ENCODE measurements at places on chromosomes 1 and 21.

GRCh38 chr1:27596986-27597385, 7.0 kb downstream of the AHDC1 start:
- DNase-seq: no peak

GRCh38 chr1:57623791-57624538, 200.1 kb upstream of the DAB1 start:
- no peak for DNase-seq

DNA sequence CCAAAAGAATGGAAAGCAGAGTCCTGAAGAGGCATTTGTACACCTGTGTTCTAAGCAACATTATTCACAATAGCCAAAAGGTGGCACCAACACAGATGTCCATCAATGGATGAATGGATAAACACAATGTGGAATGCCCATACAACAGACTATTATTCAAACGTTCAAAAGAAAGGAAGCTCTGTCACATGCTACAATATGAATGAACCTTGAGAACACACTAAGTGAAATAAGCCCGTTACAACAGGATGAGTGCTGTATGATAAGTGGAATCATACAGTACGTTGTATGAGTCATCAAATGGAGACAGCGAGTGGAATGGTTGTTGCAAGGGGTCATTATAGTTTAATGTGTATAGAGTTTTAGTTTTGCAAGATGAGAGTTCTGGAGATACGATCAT, 80.1 kb downstream of the SH3BGR start:
- no peak for DNase-seq

DNA sequence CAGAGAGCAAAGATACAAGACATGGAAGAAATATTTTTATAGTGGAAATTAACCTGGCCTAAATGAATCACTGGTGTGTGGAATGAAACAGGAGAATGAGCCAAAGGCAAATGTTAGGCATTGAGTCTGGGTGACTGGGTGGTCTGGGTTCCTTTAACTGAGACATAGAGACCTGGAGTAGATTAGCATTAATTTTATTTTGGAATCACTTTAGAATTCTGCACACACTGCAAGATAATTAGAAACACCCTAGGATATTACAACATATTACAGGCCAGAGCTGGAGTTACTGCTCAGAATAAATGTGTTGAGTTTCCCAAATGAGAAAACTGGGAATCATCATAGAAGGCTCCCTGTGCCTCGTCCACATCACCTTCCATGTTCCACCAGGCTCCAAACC, 85.5 kb downstream of the PLPPR5 start:
- no peak for DNase-seq

GRCh38 chr1:147717706-147718097, 42.7 kb downstream of the GJA5 start:
- no peak for DNase-seq

- no peak for DNase-seq
These were observed 26.7 kb downstream of the SLC2A1 start for GRCh38 chr1:42931911-42932422.

- no peak for DNase-seq
These were observed 201.4 kb upstream of the BRINP3 start for GRCh38 chr1:190679044-190679443.

- DNase-seq: no peak
These were observed 19.5 kb downstream of the ERG start for GRCh38 chr21:38478782-38479181.

DNA sequence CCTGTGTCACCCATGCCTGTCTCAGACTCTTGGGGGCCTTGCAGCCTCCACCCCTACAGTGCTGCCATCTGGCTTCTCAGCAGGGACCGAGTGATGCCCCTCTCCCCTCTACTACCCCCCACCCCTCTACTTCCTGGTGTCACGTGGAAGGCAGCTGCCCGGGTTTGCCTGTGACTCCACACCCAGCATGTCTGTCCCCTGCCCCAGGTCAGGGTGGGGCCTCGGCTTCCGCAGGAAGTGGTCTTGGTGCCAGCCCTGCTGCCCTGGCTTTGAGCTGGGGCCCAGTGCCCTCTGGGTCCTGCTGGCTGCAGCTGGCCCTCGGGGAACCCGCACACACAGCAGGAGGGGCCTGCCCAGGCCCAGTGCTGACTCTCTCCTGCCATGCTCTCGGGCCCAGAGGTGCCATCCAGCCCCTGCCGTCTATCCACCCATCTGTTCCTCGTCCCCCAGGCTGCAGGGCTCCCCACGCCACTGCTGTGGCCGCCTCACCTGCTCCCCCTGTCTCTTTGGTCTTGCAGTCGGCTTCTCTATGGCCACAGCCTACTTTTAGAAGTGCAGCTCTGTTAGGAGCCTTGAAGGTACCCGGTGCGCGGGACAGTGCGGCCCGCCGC, 24.0 kb downstream of the PLCH2 start:
- DNase-seq: no peak

DNA sequence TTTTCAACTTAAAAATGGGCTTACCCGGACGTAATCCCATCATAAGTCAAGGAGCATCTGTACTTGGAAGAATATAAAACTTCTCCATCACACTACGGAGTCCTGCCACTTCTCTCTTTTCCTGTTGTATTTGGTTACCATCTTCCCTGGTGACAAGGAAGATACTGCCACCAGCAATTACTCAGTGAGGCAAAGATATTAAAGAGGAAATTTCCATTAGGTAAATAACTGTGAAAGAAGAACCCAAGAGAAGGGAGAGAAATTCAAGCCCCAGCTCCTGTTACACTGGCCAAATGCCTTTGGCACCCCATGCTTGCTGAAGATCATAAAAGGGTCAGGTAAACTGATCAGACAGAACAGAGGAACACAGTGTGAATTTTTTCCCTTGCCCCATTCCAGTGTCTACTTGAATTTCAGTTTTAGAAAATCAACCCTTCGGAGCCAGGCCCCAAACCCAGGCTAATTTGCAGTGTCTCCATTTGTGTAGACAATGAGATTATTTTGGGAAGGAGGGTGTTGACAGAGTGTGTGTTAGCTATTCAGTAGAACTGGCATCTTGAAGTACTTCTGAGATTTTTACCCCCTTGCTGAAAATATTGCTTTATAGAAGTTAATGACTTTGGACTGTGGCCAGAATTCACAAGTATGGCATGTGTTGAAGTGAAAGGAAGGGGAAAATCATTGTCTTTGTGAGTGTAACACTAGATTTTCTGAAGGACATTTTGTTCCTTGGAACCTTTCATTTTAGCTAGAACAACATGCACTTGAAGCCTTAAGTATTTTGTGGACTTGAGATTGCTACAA, 167.1 kb downstream of the DHRS3 start:
- no peak for DNase-seq

GRCh38 chr1:220950576-220950975, 71.3 kb downstream of the HLX start:
- DNase-seq: no peak

- peak; percentile 58 for DNase-seq
These were observed 643 bp upstream of the MOV10 start for GRCh38 chr1:112673592-112674439.

- DNase-seq: no peak
These were observed 674 bp upstream of the ATXN7L2 start for GRCh38 chr1:109482791-109483671.

GRCh38 chr1:3772027-3772714, 378 bp upstream of the SMIM1 start:
- DNase-seq: peak; percentile 56

DNA sequence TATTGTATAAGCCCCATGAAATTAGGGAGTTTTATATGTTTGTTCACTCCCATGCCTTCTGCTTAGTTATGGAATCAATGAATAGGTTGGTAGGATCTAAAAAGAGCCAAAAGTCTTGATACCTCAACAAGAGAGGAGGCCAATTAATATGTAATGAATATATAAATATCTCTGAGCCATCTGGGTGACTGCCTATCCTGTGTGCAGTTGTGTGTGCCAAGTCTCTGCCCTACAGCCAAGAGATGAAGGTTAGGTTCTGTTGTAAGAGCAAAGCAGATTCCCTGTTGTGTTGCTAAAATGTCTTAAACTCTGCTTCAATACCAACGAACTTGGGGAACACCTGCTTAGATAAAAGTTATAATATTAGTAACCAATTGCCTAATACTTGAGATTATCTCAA, 61.8 kb upstream of the GORAB start:
- no peak for DNase-seq

GRCh38 chr1:228776449-228776848, 41.2 kb downstream of the RHOU start:
- DNase-seq: no peak
